ENCODE measurements at places on chromosomes 7 and 10.

GRCh38 chr7:10802526-10802925 is 171.1 kb upstream of the PHF14 start:
- DNase-seq, result no peak

DNA sequence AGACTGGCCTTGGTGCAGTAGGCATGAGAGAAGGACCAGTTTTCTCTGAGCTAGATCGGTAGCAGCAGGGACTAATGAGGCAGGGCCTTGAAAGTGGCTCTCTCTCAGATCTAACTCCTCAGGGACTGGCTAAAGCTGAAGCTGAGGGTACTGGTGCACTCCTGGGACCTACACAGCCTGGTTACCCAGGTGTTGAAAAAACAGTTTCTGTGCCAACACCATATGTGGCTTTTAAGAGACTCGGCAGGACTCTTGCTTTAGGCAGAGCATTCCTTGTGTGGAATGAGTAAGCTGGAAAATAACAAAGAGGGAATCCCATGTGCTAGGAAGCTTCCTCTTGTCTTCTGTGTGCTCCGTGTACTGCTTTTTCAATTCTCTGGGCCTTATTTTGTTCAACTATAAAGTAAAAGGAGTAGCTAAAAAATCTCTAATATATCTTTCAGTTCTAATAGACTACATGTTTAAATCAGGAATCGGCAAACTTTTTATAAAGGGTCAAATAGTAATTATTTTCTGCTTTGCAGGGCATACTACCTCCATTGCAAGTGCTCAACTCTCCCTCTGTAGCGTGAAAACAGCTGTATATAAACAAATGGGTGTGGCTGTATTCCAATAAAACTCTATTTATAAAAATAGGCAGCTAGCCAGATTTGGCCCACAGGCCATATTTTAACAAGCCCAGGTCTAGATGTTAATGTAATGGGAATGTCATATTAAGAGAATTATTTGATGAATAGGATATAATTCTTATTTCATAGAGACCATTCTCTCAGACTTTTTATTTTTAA is 186.1 kb upstream of the KAT6B start:
- DNase-seq, result no peak

DNA sequence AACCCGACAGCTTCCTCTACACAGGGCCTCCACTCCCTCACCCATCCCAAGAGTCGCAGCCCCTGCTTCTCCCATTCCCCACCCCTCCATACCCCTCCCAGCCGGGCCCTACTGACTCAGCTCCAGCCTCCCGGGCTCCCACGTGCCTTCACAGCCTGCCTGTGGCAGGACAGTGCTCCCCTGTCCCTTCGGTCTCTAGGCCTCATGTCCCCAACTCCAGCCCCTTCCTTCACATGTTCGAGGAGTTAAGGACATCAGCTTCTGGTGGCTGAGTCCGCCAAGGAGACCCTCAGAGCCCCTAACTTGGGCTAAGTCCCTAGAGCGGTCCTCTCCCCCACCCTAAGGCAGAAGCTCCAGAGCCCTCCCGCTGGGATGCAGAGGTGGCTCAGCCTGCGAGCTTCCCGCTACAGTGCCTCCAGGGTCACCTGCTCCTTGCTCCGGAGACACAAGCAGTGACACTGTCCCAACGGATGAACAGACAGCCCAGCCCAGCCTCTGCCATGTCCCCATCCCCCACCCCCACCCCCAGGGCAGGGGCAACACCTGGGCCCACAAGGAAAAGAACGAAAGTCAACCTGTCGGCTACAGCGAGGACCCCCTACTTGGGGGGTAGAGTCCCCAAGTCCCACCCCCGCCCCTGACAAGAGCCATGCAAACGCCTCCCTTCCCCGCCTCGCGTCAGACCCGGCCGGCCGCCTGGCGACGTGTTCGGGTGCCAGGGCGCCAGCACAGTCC is 716 bp downstream of the SMARCD3 start:
- DNase-seq, result no peak

DNA sequence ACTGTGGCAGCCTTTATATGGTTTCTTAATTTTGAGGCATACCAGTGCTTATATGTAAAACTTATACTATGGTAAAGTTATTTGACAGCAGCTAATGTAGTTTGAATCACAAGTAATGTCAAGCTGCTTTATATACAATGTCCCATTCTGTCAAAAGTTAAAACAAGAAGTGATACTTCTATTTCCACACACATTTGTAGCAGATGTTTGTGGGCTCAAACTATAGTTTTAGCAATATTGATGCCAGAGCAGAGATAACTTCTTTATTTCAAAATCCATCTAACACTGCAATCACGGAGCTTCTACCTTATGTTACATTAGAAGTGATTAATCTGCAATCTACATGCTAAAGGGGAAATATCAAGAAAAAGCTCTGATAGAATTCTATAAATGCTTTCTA is 149.6 kb downstream of the ADK start:
- DNase-seq, result no peak

GRCh38 chr7:36765605-36766004 is 41.3 kb upstream of the AOAH start:
- no peak for DNase-seq

DNA sequence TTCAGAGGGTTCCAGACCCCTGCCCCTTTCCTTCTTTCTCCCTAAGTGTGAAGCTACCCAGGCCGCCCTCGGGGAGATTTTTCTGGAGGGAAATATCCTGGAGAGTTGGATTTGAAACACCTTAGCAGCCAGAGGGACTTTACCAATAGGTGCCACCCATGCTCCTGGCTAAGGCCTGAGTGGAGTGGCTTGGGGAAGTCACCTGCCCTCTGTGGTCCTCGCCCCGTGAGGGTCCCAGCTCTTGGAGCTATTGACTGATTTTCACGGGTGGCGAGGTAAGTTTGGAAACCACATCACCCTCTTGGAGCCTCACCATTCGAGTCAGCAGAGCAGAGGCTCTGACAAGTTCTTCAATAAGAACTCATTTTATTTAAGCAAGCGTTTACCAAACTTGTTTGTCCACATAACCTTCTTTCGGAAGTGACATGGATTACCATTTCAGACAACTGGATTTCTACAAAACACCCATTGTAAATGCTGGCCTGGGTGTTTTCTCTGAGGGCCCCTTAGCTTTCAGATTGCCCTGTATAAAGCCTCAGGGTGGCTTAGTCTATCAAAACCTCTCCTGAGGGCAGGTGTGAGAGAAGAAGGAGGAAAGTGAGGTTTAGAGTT is 20.4 kb downstream of the AQP1 start:
- DNase-seq, result no peak

Data from activated gamma-delta T cell treated with Interleukin-2 at 50 U/mL for 16 hours (primary cell).